ENCODE measurements at places on chromosomes 3 and 15.

- no peak for DNase-seq
Observed at GRCh38 chr3:184405075-184406030, 25.5 kb downstream of the CHRD start.

GRCh38 chr3:124774327-124774718 is 44.1 kb downstream of the UMPS start:
- no peak for DNase-seq

- no peak for DNase-seq
Observed at GRCh38 chr15:60661080-60661645, 182.2 kb upstream of the ICE2 start.

DNA sequence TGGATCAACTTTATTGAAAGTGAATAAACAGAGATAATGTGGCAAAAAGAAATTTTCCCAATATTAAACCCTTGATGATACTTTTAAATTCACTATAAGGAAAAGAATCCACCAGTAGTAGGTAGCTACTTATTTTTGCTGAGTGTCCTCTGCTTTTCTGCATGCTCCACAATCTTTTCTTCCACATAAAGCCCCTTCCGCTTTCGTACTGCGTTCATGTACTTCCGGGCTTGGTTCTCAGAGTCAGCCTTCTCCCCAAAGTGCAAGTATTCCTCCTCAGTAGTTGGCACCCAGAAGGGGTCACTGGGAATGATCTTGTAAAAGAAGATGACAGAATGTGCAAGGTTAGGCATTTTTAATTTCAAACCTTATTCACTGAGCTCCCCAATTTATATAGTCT is 84.4 kb upstream of the MEX3B start:
- no peak for DNase-seq

- DNase-seq, result no peak
Observed at GRCh38 chr3:112061152-112061551, 25.0 kb upstream of the C3orf52 start.

DNA sequence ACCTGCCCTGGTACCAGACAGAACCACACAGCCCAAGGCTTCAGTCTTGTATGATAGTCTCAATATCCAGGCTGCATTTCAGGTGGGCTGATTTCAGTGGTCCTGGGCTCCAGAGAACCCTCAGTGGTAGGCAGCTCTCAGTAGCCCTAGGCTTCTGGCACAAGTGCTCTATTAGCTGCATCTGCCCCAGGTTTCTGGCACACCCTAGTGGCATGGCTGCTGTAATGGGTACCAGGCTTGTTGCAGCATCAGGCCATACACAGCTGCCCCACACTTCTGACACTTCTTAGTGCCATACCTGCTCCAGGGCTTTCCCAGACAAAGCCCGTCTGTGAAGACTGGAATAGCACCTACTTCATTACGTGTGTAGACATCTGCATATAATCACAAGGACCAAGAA is 1062.2 kb upstream of the EPHA6 start:
- DNase-seq, result no peak

DNA sequence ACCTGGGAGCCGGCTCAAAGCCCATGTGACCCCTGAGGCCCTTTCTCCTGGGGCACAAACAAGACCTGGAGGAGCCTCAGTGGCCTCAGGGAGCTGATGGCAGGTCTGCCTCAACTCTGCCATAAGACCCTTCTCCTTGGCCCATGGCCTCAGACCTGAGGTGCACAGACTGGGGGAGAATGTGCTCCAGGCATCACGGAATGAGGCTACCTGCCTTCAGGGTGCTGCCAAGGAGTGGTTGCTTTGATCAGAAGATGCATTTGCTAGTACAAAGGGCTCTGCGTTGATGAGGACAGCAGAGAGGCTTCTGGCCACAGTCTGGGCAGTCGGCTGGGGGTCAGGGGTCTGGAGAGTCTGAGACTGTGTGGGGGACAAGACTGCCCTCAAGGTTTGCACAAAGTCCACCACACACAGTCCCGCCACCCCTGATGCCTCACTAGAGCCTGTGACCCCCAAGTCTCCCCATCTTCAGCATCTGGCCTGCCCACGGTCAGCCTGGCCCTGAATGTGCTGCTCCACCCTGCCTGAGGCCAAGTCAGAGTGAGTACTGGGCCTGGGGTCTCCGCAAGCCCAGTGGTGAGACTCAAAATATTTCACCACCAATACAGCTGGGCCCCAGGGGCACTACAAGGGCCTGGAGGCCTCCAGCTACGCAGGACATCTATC is 26.6 kb downstream of the ALDH1L1 start:
- no peak for DNase-seq

DNA sequence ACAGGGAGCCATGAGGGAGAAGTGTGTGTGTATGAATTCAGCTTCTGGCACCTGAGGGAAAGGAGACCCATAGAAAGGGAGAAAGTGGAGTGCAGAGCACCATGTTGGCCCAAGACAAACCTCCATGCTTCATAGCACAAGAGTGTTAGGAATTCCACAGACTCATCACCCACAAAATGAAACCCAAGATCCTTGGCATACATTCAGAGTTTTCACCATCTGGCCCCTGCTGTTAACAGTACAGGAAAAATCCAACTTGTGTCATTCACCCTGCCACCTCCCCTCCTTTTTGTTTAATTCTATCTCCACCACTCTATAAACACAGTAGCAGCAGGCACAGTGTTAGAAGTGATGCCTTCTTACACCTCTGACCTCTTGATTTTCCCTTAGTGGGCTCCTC is 60.0 kb upstream of the MNS1 start:
- no peak for DNase-seq

- no peak for DNase-seq
Observed at GRCh38 chr3:141057436-141057835, 6.3 kb downstream of the SPSB4 start.

DNA sequence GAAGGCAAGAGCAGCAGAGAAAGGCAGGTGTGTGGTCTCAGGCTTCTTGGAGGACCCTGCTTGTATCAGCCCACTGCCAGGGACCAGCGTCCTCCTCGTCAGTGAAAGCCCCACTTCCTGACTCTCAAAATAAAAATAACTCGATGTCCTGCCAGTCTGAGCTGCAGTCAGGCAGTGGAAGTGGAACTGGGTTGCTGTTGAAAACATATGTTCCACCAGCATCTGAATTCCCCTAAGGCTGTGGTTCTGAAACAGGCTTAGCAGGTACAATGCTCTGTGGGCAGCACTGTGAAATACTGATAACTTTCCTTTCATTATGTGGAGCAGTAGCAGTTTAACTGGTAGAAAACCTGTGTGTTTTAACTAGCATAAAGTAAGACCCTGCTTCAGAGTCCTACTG is 121.6 kb upstream of the EIF1B start:
- no peak for DNase-seq

GRCh38 chr3:60190073-60190472 is 1061.2 kb downstream of the FHIT start:
- DNase-seq, result no peak

- no peak for DNase-seq
Observed at GRCh38 chr3:58679446-58679845, 12.9 kb upstream of the FAM3D start.

- no peak for DNase-seq
Observed at GRCh38 chr3:30341851-30342250, 264.6 kb upstream of the TGFBR2 start.

DNA sequence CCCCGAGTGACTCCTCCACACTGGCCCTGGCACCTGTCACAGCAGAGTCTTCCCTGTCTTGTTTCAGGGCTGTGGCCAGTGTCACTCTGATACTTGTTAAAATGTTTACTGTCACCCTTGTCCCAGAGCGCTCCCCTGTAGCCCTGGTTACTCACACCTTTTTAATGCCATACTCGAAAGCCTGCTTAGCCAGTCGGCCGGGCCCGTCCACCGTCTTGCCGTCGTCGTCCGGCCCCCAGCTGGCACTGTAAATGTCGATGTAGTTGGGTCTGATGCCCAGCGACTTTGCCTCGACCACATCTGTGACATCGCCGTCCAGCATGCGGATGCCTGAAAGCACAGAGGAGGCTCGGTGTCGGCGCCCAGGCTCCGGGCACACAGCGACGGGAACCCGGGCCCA is 91.3 kb downstream of the PCSK6 start:
- DNase-seq, result no peak

DNA sequence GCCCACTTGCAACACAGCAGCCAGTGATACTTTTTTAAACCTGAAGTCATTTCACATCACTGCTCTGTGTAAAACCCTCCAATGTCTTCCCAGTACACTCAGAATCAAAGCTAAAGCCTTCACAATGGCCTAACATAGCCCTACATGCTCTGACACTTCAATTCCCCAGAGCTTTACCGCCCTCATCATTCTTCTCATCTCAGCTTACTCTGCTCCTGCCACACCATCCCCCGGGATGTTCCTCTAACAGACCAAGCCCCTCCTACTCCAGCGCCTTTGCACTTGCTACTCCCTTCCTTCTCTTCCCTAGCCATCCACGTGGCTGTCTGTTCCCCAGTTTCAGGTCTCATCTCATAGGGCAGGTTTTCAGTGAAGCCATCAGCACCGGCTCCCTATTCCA is 194.0 kb downstream of the SSR3 start:
- DNase-seq, result no peak

GRCh38 chr3:138544546-138544945 is 49.5 kb downstream of the CEP70 start:
- DNase-seq, result no peak

GRCh38 chr3:125085166-125085565 is 29.4 kb upstream of the HEG1 start:
- no peak for DNase-seq

GRCh38 chr3:126983653-126984390 is 907 bp downstream of the PLXNA1 start:
- no peak for DNase-seq

DNA sequence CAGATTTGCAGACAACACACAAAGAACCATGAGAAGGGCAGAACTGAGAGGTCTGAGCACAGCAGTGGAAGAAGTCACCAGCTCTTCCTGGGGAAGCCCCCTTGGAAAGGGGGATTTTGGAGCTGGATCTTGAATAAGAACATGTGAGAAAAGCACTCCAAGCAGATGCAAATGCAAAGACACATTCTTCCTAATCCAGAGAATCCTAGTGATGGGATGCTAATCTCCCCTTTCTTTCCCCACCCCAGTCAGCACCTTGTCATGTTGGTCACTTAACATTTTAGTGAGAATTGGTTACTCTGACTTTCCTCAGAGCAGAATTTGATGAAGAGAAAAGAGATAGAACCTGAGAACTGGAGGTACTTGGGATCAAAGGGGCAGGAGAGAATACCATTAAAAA is 148.5 kb downstream of the SSR3 start:
- DNase-seq, result no peak

GRCh38 chr3:143081365-143081764 is 38.2 kb upstream of the CHST2 start:
- no peak for DNase-seq

DNA sequence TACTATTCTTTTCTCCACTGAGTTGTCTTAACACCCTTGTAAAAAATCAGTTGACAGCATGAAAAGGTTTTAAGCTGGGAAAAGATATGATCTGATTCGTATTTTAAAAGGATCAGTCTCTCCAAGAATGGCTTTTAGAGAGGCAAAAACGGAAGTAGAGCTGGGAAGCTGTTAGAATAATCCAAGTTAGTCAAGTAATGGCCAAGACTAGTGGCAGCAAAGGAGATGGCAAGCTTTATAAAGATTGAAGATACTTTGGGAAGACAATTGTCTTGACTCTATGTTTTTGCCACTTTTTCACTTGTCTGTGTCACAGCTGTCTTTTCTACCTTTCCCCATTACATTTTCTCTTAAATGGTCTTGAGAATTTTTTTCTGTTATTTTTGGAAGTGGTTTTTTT is 243.5 kb upstream of the MANF start:
- no peak for DNase-seq

GRCh38 chr15:47618241-47618640 is 99.1 kb upstream of the SEMA6D start:
- no peak for DNase-seq

DNA sequence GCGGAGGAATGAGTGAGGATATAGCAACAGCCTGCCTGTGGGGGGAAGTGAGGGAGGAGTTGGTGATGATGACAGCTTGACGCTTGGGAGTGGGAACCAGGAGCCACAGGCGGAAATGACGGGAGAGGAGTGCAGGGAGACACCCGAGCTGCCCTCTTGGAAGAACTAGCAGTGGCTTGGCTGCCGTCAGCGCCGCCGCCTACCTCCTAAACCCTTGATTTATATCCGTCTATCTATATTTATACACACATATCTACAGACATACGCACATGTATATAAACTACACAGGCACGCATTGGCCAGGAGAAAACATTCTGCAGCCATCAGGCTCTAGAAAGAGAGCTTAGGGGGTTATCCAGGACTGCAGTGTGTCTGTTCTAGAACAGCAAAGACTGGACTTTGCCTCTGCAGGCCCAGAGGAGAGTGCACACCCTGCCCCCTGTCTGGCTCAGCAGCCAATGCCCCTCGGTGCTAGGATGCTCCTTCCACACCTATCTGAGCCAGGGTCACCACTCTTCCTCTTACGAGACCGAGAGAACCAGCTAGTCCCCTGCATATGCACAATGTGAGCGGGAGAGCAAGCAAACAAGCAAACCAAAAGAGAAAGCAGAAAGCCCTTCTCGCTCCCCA is 45.3 kb upstream of the MAGEF1 start:
- DNase-seq, result no peak

DNA sequence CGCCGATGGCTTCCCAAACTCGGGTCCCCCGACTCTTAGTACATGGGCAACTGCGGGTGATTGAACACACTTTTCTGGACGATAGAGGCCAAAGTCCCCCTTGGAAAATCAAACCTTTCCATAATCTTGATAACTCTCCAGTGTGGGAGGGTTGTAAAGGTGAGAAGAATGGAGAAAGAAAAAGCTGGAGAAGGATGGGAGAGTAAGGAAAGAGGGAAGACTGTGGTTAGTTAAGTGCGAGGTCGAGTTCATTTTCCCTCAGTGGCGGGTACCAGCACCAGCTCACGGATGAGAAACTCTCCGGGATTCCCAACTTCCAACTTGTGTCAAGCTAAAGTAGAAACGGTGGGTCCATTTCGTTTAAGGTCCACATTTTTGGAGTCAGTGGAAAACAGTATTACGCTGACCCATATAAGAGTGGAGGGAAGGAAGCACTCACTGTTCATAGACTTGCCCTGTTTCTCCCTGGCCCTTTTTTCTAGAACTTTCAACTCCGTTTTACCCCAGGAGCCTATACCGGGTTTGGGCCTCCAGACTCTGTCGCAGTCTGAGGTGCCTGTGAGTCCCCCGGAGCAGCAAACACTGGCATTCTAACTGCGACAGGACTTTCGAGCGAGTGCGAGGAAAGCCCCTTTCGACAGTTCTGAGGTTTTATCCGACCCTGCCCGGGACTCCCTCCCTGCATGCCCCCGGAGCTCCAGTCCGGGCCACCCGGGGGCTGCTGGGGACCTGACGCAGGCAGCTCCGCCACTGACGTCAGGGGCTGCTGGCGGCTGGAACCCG is 14.8 kb downstream of the ZIC1 start:
- no peak for DNase-seq

GRCh38 chr3:58234516-58234931 is 3.1 kb upstream of the ABHD6 start:
- no peak for DNase-seq

- no peak for DNase-seq
Observed at GRCh38 chr15:91127236-91127955, 27.3 kb downstream of the SV2B start.

GRCh38 chr3:5136211-5136918 is 14.3 kb downstream of the ARL8B start:
- no peak for DNase-seq

Data from stimulated activated CD8-positive, alpha-beta memory T cell treated with anti-CD3 and anti-CD28 coated beads, Interleukin-15, amount 100 ng/mL, for 48 hours (primary cell).